ENCODE measurements at places on chromosomes 6 and 20.

- DNase-seq = no peak
These were observed 52.1 kb downstream of the YTHDF1 start for GRCh38 chr20:63163596-63164483.

DNA sequence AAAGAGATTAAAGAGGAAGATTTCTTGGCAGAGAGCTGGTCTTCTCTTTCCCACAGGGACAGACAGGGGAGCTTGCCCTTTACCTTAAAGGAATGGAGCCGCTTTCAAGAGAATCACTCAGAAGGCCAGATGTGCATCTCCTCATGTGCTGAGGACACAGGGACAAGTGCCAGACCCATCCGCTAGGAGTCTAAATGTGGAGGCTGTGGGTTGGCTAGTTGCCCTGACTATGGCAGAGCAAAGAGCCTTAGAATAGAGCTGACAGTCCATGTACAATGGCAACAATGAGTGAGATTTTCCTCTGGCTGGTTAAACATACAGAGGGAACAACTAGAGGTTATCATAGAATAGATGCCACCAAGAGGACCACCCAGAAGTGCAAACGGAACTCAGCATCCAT is 7.3 kb upstream of the DOK5 start:
- peak; percentile 42 for DNase-seq

DNA sequence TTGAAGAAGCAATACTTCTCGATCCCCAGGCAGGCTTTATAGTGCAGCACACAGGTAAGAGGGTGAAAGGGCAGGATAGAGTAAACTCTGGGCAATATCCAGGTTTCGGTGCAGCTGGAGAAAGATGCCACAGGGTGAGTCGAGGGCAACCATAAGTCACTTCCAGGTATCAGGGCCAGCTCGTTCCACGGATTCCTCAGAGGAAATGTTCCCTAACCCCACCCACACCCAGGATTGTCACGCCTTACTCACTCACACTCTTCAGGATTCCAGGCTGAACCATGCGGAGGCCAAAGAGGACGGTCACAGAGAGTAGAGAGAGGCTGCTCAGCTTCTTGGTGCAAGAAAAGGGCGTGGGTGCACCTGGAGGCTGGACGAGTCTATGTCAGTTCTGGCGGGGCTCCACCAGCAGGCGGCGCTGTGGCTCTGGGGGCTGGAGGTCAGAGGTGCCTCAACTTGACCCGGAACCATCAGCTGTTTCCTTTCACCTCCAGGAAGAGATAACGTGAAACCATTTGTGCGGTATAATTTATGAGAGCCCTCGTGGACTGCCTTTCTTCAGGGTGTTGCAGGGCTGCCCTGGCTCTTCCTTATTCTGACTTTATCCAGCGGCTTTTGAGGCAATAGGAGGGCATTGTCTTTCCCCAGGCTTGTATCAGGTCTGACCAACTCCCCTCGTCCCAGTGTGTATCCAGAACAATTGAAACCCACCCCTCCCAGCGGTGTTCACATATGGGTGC is 14.5 kb upstream of the WFDC12 start:
- peak; percentile 1 for DNase-seq

DNA sequence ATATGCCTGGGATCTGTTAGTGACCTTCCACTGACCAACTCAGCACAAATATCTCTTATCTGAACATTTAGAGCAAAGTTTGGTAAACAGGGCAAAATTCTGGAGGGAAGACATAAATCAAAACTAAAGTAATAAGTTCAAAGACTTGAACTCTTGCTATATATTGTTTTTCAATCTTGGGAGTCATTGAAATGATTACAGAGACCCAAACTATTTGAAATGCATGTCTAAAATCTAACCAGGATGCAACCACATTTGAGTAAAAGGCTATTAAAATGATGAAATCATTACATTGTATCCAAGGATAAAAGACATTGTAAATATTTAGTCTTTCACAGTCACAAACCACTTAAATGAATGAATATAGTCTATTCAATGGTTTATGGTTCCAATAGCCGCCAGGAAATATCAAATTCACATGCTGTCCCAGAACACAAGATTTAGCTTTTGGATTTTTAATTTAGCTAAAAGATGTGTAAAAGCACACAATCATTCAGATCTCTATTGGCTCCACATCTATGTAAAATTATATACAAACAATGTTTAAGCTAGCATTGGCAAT is 256.6 kb upstream of the EPHA7 start:
- no peak for DNase-seq

DNA sequence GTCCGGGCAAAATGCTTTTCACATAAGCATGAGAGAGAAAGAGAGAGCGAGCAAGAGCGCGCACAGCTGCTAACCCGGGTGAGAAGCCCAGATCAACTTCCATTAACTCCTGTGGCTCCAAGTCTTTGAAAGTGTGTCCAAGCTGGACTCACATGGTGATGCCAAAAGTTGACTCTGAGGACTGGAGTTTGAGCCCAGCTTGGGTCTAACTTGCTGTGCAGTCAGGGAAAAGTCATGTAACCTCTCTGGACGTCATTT is 357.2 kb upstream of the SULF2 start:
- no peak for DNase-seq

DNA sequence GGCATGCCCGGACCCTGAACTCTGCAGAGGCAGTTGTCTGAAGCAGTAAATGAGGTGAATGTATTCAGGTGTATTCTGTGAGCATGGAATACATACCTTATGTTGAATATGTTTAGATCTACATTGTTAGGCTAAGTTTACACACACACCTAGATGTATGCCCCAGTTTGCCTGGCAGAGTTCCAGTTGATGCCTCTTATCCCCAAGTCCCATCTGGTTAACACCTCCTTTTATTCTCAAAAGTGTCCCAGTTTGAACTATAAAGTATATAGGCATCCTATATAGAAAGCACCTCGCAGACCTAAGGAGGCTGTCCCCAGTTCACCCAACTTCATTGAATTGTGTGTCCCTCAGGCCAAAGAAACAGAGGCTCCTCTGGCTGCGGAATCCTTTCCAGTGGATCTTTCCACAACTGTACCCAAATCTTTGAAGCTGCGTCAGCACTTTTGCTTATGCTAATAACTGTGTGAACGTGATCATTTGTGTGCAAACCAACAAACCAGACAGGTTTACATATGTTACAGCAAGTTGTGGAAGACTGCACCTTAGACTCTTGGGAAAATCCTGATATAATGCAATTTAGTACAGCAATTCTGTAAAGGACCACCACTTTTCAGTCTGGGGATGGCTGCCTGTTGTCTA is 4.8 kb upstream of the DHX35 start:
- DNase-seq = no peak

GRCh38 chr6:169866668-169867521 is 115.5 kb downstream of the ERMARD start:
- no peak for DNase-seq

DNA sequence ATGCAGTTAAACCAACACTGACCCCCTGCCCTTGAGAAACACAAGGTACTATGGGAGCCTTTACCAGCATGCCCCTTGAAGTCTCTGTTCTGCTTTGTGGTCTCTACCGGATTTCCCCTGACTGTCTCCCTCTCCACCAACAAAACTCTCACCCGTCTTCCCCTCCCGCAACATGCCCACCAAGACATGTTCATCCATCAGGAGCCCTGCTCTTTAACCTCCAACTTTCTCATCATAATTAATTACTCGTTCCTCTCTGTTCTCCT is 1.1 kb downstream of the ZNF165 start:
- DNase-seq = no peak

GRCh38 chr6:13146442-13146841 is 181.9 kb downstream of the TBC1D7 start:
- no peak for DNase-seq

DNA sequence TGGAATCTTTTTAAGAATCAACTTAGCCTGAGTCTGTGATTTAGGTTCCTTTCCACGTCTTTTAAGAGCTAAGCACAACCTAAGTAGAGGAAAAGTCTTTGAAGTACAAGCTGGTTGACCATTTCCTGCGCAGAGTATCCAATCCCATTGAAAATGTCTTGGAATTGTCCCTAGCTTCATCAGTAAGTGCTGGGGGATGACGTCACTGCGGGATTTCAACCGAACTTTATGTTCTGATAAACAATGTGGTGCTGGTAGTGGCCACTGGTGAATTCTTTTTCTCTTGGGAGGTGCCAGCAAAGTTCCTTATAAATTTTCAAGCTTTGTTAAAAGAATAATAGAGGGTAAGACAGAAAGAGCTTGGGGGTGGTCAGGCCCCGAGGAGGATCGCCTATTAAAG is 69.2 kb downstream of the PDE7B start:
- DNase-seq = no peak

GRCh38 chr6:2596222-2596621 is 154.5 kb downstream of the MYLK4 start:
- DNase-seq = no peak

DNA sequence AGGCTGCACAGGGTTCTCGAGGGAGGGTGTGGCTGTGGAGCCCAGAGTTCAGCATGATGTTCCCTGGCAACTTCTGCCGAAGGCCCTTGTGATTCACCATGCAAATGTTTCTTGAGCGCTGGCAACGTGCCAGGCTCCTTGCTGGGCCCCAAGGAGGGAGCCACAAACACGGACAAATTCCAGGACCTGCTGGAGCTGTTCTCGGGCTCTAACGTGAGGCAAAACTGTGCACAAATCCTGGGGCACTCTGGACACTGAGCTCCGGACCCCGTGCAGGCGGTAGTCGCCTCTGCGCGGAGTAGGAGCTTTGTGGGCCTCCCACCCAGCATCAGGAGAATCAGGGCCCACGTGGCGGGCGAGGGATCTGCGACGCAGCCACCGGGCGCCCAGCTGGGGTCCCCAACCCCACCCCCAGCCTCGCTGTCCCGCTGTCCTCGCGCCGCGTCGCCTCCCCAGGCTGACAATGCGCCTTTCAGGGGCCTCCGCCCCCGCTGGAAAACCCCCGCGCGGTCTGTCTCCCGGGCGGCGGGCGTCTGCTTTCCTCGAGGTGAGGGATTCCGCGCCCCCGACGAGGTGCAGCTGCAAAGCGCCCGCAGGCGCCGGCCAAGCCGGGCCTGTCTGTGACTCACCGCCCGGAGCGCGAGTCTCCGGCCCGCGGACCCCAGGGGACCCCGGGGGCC is 31.7 kb upstream of the SCUBE3 start:
- no peak for DNase-seq

GRCh38 chr6:12440981-12441380 is 150.8 kb downstream of the EDN1 start:
- DNase-seq = no peak
